Activated naive CD4-positive, alpha-beta T cell (primary cell): ENCODE measurements at places on chromosomes 2 and 18.

DNA sequence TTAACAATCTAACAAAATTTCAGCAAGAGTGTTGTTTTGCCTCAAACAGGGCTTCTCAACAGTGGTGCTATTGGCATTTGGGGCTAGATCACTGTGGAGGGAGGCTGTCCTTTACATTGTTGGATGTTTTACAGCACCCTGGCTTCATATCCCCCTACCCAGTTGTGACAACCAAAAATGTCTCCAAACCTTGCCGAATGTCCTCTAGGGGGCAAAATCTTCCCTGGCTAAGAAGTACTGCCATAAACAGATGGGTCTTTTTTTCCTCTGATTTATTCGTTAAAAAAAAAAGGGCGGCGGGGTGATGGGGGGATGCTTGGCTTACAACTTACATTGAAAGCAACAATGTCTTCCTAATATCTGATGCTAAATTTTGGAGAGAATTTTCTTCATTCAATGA, 207.6 kb upstream of the CCDC150 start:
- DNase-seq, result no peak

DNA sequence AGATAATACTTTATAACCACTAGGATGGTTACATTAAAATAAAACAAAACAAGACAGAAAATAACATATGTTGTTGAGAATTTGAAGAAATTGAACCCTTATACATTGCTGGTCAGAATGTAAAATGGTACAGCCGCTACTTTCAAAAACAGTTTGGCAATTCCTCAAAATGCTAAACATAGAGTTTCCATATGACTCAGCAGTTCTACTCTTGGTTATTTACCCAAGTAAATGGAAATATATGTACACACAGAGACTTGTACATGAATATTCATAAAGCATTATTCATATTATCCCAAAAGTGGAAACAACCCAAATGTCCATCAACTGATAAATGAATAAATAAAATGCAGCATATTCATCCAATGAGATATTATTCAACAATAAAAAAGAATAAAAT, 92.5 kb upstream of the LRATD1 start:
- DNase-seq, result no peak

- no peak for DNase-seq
Observed at GRCh38 chr18:69401972-69402532, 1.4 kb downstream of the DOK6 start.

DNA sequence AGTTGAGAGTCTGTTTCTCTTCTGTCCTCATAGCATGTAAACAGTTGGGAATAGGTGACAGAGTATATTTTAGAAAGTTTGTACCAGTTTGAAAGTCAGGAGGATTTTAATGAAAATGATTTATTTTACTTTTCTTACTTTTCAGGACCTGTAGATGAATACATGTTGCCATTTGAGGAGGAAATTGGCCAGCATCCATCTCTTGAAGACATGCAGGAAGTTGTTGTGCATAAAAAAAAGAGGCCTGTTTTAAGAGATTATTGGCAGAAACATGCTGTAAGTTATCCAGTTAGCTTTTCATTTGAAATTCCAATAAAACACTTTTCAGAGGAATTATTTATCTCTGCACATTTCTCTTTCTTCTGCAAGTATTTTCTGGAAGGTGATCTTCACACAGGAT, 81.1 kb downstream of the ACVR2A start:
- no peak for DNase-seq

- no peak for DNase-seq
Observed at GRCh38 chr2:163248376-163249253, 410.0 kb upstream of the KCNH7 start.

DNA sequence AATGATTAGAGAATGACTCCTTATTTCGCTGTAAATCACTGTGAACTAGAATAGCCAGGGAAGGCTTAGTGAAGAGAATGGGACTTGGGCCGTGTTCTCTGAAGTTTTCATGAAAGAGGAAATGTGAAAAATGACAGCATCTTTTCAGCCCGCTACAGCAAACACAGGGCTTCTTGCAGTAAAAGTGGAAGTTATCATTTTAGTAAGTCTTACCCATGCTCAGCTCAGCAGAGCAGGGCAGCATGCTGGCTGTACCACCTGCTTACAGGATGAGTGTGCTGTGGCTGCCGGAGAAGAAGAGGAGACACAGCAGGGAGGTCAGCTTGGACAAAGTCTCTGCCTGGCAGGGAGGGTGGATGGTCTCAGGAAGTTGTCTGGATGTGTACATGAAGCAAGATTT, 300.7 kb upstream of the DLGAP1 start:
- no peak for DNase-seq

DNA sequence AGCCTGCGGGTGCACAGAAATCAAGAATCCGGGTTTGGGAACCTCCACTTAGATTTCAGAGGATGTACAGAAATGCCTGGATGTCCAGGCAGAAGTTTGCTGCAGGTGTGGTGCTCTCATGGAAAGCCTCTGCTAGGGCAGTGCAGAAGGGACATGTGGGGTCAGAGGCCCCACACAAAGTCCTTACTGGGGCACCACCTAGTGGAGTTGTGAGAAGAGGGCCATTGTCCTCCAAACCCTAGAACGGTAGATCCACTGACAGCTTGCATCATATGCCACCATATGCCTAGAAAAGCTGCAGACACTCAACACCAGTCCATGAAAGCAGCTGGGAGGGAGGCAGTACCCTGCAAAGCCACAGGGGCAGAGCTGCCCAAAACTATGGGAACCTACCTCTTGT, 833.0 kb downstream of the TMEM182 start:
- DNase-seq, result no peak

DNA sequence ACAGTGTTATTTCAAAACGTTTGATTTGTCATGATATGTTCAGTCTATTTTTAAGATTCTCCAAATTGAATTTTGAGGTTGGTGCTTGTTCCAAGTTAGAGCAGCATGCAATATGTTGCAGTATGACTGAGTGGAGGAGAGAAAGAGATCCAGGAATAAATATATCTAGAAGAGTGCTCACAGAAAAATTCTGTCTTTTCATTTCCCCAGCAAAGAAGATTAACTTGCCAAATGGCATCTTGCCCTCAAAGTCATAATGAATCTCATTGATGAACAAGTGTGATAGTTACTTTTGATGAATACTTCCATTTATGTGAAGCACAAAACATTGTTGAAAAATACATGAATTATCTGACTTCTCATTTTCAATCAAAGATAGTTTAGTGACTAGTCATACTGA, 95.9 kb downstream of the KCNJ3 start:
- no peak for DNase-seq

GRCh38 chr18:76377359-76377756, 117.7 kb downstream of the ZNF516 start:
- DNase-seq, result no peak

DNA sequence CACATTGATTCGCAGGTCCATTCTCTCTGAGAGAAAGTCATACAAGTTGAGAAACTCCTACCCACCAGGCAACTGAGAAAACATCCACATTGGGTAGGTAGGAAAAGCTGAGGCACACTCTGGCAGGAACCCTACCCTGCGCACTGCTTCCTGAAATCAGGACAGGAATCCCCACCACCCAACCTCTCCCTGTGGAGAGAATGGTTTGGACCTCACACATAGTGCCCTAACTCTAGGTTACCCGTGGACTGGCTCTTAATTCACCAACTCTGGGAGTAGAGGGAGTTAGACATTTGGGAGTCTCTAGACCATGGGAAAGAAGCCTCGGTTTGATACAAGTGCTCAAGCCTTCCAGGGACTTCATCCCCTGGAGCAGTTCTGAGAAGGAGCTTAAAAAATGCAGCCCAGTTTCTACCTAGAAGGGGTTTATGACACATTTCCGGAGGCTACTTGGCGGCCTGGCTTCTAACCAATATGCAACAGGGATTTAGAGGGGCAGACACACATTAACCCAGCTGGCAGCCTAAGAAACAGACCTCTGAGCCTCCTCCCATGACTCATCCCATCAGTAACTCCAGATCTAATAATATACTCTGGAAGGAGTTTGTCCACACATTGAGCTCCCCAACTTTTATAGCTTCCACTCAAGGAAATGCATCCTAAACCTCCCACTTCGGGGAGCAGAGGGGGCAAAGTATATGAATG, 136.7 kb downstream of the EML6 start:
- no peak for DNase-seq

DNA sequence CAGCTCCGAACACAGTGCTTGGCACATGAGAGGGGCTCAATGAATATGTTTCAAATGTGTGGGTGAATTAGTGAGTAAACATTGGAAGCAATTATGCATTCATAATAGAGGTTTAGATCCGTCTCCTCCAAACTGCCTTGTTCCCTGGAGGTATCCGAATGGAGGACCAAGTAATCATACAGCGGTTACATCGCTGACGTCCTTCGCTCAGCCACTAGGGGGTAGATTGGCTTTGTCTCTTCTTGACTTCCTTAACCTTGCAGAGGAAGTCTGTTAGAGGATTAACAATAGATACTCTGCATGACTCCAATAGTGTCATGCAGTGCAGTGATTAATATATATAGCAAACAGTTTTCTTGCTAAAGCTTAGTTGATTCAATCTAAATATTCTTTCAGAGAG, 517.0 kb downstream of the PTPRM start:
- DNase-seq, result no peak

- DNase-seq, result no peak
Observed at GRCh38 chr2:121049950-121050585, 234.9 kb downstream of the TFCP2L1 start.

DNA sequence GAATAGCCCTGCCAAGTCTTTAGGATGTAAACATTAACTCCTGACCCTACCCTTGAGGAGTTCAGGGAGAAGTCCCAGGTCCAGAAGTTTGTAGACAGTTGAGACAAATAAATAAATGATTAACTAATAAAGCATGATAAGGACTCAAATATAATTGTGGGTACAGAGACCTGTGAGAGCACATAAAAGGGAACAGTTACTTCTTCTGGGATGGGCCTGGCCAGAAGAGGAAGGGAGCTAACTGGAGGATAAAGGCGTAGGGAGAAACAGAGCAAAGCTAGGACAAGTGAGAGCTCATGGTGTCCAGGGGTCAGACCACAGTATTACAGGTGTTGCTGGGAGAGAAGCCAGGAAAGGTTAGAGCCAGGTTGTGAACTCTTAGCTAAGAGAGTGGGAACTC, 3.0 kb downstream of the LCLAT1 start:
- DNase-seq, result no peak

DNA sequence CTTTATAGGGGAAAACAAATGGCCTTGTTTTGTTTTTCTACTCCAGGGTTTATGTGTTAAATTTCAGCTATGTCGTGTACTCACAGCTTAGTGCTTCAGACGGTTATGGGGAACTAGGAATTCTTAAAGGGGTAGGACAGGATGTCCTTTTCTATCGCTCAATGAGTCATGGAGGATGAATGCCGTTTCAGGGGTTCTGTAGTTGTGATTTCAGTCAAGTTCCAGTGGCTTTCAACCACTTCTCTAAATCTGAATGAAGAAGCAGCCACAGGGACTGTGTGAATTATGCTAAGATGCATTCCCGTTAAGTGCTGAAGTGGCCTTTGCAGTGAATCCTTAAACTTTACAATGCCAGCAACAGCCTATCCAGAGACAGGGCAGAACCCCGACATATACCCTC, 1231.7 kb upstream of the ZEB2 start:
- DNase-seq, result no peak

DNA sequence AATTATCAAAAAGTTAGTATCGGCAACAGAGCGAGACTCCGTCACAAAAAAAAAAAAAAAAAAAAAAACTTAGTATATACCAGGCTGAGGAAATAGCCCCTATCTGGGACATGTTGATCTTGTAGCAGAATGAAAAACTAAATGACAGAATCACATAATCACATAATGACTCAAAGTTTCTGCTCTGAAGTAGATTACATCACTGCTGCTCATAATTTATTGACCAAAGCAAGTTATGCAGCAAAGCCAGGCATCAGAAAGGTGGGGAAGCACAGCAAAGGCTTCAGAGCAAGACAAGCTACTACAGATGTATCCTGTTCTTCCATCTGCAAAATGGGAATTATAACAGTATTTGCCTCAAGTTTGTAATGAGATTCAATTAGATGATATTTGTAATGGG, 68.1 kb downstream of the BOD1L2 start:
- DNase-seq, result no peak

GRCh38 chr2:192513575-192513974, 318.8 kb upstream of the TMEFF2 start:
- no peak for DNase-seq

GRCh38 chr2:96413323-96413722, 77.8 kb downstream of the NCAPH start:
- DNase-seq, result no peak

DNA sequence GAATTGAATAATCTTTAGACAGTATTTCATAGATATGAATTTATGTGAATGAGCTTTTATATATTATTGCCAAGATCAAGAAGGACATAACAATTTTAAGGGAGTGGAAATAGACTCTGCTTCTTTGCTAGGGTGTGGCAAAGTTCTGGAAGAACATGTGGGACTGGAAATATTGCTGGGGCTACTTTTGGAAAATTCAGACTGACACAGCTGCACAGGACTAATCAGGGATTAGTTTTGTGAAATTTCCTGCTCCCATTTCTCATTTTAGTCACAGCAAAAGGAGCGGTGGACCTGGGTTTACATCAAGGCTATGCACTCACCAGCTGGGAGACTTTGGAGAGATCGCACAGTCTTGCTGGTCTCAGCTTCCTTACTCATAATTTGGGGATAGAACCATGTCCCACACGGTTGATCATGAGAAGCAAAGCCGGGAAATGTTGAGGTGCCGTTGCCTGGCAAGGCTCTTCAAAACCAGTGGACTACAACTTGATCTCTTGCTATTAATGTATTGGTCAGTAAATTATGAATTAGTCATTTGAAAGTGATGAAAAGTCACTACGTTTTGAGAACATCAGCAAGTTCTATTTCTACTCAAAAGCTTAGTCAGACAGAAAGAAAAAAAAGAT, 42.4 kb downstream of the IL1RL2 start:
- DNase-seq, result no peak

DNA sequence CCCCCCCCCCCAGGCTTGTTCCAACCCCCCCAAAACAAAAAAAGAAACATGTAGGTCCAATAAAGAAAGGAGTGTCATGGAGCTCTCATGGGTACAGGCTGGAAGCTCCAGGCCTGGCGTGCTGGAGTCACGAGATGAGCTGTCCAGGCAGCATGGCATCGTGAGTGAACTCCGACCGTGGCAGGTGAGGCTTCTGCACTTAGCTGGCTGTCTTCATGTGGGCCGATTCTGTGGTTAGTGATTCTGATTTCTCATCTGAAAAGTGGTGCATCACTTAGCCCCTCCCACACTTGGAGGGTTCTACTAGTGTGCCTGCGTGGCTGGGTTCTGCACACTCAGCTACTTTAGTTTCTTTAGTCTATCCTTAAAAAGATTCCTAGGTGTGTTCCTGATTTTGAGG, 126.4 kb upstream of the MGAT5 start:
- DNase-seq, result peak; percentile 12

DNA sequence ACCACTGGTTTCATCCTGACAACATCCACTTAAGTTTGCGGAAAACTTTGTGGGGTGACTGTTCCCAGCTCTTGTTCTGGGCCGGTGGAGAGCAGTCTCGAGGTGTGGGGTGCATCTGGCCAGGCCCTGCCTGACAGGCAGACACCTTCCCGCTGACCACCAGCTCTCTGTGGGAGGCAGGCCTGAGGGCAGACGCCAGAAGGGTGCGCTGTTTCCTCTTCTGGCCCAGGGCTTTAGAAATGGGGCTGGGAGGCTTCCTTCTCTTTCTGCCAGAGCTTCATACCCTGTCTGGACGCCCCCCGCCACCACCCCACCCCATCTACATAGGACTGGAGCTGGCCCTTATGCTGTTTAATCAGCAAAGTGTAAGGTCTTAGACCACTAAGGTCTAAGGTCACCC, 263.8 kb downstream of the LOXHD1 start:
- DNase-seq, result no peak

- no peak for DNase-seq
Observed at GRCh38 chr18:6414723-6415417, at the start of gene L3MBTL4. L3MBTL4 (minus strand) TSS chr18:6414911; CDS start chr18:6311625, 103,286 bp downstream.

- no peak for DNase-seq
Observed at GRCh38 chr2:171516793-171517192, 5.5 kb upstream of the CYBRD1 start.
